ENCODE measurements at places on chromosomes 3 and 15.

DNA sequence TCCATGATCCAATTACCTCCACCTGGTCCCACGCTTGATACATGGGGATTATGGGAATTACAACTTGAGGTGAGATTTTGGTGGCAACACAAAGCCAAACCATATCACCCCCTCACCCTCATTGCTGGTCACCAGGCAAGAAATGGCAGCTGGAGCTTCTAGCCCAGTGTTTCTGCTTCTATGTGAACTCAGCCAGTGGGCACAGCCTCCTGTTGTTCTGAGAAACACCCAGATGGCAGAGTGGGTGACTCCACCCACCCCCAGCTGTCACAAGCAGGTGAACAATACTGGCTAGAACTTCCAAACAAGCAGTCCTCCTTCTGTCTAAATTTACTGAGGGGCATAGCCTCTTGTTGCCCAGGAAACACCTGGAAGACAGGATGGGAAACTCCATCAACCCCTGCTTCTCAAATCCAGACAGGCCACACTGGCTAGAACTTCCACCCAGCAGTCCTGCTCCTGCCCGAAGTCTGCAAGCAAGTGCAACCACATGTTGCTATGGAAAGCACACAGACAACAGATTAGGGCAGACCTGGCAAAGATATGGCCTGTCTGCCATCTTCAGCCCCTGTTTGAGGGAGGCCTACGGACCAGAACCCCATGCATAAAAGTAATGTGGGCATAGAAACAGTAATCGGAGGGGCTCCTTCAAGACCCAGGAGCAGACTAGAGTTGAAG, 114.1 kb downstream of the DTWD1 start:
- no peak for DNase-seq

DNA sequence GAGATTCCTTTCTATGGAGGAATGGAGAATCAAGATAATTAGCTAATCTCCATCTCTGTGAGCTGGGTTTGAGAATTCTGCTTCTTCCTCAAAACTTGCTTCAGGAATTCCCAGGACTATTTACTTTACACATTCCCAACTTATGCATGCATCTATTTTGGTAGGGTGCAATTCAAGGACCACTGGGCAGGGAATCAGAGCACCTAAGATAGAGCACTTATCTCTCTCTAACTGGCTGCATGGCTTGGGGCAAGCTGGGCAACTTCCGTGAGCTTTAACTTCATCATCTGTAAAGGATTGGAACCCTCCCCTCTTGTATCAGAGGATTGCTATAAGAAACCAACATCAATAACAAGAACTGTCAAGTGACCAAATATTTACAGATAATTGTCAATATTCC, 160.2 kb downstream of the PDCD6IP start:
- DNase-seq = no peak

DNA sequence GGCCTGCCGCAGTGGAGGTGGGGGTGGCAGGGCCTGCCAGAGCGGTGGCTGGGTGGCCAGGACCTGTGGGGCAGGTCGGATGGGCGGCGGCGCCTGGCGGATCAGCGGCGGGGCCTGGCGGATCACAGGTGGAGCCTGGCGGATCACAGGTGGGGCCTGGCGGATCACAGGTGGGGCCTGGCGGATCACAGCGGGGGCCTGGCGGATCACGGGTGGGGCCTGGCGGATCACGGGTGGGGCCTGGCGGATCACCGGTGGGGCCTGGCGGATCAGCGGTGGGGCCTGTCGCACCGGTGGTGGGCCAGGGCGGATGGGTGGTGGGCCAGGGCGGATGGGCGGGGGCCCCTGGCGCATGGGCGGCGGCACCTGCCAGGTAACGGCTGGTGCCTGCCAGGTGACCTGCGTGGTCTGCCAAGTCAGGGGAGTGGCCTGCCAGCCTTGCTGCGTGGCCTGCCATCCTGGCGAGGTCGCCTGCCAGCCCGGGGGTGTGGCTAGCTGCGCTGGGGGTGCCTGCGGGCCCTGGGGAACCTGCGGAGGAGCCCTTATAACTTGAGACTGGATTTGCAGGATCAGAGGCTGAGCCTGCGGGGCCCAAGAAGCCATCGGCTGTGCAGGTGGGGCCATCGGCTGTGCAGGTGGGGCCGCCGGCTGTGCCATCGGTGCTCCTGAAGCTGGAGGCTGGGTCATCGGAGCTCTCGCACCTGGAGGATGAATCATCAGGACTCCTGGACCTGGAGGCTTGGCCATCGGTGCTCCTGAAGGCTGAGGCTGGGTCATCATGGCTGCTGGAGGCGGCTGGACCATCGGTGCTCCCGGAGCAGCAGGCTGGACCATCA, 1.3 kb downstream of the MAGEL2 start:
- DNase-seq = no peak

DNA sequence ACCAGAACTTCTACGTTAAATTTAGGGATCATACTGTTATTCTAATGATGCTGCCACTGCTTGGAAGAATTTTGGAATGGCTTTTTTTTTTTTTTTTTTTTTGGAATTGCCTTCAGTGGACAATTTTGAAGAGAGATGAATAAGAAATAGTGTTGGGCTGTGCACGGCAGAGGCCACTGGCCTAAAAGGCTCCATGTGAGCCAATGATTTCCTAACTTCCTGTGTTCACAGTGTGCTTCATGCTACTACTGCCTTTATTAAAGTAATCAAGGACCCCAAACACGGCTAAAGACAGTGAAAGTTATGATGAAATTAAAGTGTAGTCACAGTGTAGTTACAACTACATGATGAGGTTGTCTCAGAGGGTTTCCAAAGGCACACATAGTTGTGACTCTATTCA, 100.8 kb upstream of the TNFAIP8L3 start:
- no peak for DNase-seq

DNA sequence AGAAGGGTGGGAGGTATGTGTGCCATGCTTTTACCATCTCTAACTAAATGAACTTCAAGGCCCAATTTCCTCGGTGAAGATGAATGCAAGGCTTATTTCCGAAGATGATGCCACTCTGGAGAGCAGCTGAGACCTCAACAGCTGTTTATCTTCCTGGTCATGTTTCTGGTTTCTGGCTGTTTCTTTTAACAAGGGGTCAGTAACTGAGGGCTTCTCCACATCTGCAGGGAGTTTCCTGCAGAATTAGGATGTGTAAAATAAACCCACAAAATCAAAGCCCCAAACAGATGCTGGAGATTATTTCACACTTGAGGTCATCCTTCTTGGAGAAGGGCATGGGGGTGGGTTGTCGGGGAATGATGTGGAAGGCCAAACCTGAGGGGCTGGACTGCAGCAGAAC, 220.3 kb downstream of the THSD4 start:
- DNase-seq = no peak

GRCh38 chr3:74592359-74592758, 22.1 kb downstream of the CNTN3 start:
- no peak for DNase-seq

Data from activated CD4-positive, CD25-positive, alpha-beta regulatory T cell (primary cell).